H54 (cell line): ENCODE measurements at places on chromosomes 16 and 17.

GRCh38 chr17:55990332-55991006, 162.8 kb upstream of the ANKFN1 start:
- DNase-seq = no peak

- DNase-seq = no peak
These were observed 36.2 kb downstream of the KSR1 start for GRCh38 chr17:27492470-27492869.

DNA sequence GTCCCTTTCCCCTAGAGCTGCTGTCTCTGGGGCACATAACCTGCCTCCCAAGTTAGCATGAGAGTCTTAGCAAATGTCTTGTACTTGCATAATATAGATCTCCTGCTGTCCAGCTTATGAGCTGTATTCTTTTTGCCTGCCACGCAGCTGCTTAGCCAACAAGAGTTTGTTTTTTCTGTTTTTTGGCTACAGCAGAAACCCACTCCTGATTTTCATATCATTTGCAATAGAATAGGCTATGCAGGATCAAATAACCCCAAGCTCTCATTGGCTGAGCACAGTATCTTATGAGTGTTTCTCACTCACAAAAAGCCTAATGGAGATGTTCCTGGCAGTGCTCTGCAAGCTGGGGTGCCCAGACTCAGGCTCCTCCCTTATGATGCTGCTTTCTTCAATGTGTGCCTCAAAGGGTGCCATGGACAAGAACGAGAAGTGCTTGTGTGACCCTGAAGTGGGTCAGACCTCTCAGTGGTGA, 23.1 kb downstream of the B9D1 start:
- no peak for DNase-seq

DNA sequence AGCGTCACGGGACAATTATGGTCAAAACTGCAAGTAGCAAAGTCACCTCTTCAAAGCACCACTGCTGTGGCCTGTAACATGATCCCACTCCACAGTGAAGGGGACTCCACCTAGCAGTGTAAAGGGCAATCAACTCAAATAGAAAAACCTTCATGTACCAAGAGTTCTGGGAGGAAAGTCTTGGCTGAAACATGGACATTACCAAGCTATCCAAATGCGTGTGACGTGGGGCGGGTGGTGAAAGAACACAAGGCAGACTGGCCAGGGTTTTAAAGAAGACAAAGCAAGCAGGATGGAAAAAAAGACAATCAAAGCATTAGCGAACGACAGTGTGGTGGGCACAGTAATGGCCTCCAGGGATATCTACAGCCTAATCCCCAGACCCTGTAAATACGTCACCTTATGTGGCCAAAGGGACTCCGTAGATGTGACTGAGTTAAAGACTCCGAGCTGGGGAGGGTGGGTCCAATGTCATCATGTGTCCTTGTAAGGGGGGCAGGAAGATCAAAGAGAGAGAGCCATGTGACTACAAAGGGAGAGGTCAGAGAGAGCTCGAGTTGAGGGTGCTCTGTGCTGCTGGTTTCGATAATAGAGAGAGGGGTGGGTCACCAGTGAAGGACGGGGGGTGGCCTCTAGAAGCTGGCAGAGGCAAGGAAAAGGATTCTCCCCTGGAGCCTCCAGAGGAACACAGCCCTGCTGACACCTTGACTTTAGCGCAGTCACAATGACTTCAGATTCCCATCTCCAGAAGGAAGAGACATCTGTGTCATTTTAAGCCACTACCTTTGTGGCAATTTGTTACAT, 6.0 kb downstream of the HSDL1 start:
- DNase-seq = no peak

DNA sequence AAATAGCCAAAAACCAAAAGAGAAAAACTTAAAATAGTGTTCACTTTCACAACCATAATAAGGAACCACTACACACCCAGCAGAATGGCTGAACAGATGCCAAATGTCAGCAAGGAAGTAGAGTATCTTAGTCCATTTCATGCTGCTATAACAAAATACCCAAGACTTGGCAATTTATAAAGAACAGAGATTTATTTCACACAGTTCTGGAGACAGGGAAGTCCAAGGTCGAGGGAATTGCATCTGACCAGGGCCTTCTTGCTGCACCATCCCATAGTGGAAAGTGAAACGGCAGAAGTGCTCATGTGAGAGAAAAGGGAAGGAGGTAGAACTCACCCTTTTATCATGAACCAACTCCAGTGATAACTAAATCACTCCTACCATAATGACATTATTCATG, 33.8 kb upstream of the CCL22 start:
- no peak for DNase-seq

DNA sequence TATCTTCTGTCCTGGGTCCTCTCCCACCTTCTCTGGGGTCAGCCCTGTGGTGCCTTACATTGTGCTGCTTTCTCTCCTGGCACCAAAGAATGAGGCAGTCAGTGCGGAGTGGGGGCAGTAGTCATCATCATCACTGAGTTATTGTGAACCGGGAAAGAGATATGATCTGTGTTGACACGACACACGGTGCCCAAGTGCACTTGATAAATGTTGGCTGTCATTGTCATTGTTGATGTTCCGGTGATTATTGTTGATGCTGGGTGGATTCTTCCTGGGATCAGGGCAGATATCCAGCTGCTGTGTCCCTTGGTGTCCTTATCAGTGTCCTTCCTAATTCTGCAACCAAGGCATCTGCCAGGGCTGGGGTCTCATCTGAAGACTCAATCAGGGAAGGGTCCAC, 121.7 kb downstream of the ABCC6 start:
- DNase-seq = no peak

DNA sequence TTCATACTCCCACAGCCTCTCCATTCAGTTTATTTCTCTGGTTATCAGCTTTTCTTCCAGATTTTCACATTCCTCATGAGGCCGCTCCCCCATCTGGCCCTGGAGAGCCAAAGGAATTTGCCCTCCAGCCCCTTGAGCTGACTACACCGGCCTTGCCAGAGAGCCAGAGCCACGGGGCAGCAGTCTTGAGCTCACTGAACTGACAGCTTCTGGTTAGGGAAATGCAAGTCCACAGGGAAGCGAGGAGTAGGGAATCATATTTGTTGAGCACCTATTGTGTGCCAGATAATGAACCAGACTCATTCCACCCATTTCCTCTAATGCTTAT, 102.4 kb downstream of the ABCC12 start:
- peak; percentile 32 for DNase-seq

DNA sequence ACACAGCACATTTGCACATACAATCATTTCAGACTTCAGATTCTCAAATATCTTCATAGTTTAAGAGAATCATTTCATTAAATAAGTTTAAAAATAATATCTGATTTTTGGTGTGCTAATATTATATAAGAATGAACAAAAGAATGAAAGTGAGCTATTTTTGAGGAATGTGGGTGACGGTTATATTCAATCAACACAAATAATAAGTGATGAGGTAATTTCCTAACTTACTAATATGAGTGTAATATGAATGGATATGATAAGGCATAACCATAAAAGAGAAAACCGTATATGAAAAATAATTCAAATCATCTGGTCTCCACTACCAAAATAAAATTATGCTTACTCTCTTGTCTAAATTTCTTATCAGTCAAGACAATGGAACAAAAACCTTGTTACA, 68.4 kb upstream of the NACA2 start:
- no peak for DNase-seq

DNA sequence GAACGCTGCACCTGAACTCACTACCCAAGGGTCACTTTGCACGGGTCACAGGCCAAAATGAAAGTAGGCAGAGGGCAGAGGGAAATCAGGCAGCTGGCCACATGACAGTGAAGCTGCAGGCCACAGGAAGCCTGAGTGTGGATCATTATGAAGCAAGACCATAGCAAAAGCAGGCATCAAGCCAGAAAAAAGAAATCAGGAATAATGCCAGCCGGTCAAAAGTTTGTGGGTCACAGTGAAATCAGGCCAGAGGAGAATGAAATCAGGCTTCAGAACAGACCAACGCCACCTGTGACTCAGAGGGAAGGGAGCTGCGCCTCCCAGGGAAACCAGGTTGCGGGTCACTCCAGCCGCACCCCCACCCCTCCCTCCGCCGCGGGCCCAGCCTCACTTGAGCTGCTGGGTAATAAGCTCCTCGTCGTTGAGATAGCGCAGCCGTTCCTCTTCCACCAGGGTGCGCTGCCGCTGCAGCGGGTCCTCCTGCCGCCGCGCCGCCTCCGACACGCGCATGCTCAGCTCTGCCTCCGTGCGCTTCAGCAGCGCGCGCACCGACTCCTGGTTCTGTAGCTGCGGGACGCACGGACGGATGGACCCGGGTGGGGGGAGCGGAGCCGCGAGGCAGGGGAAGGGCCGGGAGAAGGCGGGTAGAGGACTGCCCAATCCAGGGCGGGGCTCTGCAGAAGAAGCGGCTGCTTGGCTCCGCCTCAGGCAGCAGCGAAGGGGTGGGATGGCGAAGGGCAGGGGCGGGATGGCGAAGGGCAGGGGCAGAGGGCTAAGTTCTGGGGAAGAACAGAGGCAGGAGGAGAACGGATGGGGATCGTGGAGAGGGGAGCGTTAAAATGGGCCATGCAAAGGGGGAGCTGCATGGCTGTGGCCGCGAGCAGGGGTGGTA, 47.7 kb downstream of the SRCIN1 start:
- DNase-seq = peak; percentile 99

GRCh38 chr17:30309591-30309990, 17.8 kb upstream of the BLMH start:
- DNase-seq = no peak

GRCh38 chr17:19342611-19343255, 19.8 kb downstream of the B9D1 start:
- no peak for DNase-seq

GRCh38 chr17:10172241-10172741, 26.1 kb downstream of the GAS7 start:
- DNase-seq = no peak

- DNase-seq = peak; percentile 44
These were observed 366.3 kb upstream of the XYLT1 start for GRCh38 chr16:17836868-17837602.

- no peak for DNase-seq
These were observed 77.2 kb downstream of the NT5M start for GRCh38 chr17:17380145-17380925.

- DNase-seq = no peak
These were observed 1.2 kb upstream of the TLCD3B start for GRCh38 chr16:30032083-30032819.

DNA sequence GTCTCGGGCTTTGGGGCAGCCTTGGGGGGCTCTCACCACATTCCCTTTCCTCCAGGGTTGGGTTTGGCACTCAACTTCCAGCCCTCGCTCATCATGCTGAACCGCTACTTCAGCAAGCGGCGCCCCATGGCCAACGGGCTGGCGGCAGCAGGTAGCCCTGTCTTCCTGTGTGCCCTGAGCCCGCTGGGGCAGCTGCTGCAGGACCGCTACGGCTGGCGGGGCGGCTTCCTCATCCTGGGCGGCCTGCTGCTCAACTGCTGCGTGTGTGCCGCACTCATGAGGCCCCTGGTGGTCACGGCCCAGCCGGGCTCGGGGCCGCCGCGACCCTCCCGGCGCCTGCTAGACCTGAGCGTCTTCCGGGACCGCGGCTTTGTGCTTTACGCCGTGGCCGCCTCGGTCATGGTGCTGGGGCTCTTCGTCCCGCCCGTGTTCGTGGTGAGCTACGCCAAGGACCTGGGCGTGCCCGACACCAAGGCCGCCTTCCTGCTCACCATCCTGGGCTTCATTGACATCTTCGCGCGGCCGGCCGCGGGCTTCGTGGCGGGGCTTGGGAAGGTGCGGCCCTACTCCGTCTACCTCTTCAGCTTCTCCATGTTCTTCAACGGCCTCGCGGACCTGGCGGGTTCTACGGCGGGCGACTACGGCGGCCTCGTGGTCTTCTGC, 8.4 kb downstream of the SLC16A3 start:
- DNase-seq = no peak
